Foreskin keratinocyte (primary cell): ENCODE measurements at places on chromosomes 7 and 10. TPM values are rescaled to one million over a fixed set of nuclear protein-coding genes. Genes with fewer than 3 reads are reported as not detected.

- DNase-seq, result no peak
Observed at GRCh38 chr10:53434413-53434812, 661.8 kb upstream of the MBL2 start.

- no peak for DNase-seq
Observed at GRCh38 chr10:59904426-59905065, 1.8 kb downstream of the CCDC6 start.

The CRHR2 gene
- total RNA-seq, result not detected in 2 replicates

The MYL10 gene
- total RNA-seq, result not detected in 2 replicates
